Naive thymus-derived CD4-positive, alpha-beta T cell (primary cell): ENCODE measurements at places on chromosomes 5 and 9.

DNA sequence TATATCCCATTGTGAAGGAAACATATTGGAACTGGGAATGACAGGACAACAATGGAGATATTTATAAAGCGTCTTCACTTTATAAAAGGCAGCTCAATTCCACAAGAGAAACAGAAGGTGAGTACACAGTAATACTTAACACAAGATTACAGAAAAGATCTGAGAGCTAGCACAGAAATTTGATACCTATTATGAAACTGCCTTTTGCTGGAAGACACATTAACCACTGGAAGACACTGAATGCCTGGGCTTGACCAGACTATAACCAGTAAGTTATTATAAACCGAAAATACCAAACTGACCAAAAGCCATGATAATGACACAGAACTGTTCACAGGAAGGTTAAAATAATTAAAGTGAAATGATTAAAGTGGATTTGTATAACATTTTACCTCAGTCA is 195.4 kb downstream of the NR2F1-AS1 start:
- H3K4me1 ChIP-seq, result no peaks in the 10 kb centered on the region
- H3K36me3 ChIP-seq, result no peaks in the 10 kb centered on the region
- H3K4me3 ChIP-seq, result no peak overlapping the region
- DNase-seq, result no peak

- no peaks in the 10 kb centered on the region for H3K27me3 ChIP-seq
- peaks cover 58% of the 10 kb centered on the region for H3K4me1 ChIP-seq
- H3K36me3 ChIP-seq, result no peaks in the 10 kb centered on the region
- H3K27ac ChIP-seq, result no peak overlapping the region
- H3K4me3 ChIP-seq, result no peak overlapping the region
Observed at GRCh38 chr9:124214596-124215367, 43.0 kb upstream of the NEK6 start.

- no peak overlapping the region for H3K4me3 ChIP-seq
- no peak overlapping the region for H3K27ac ChIP-seq
- DNase-seq, result no peak
- H3K36me3 ChIP-seq, result peaks cover 16% of the 10 kb centered on the region
- H3K27me3 ChIP-seq, result no peaks in the 10 kb centered on the region
Observed at GRCh38 chr5:76663573-76663972, 40.4 kb upstream of the F2RL2 start.

- no peaks in the 10 kb centered on the region for H3K27me3 ChIP-seq
- no peak overlapping the region for H3K27ac ChIP-seq
- H3K4me3 ChIP-seq, result no peak overlapping the region
Observed at GRCh38 chr9:91276513-91276912, 85.2 kb downstream of the AUH start.

DNA sequence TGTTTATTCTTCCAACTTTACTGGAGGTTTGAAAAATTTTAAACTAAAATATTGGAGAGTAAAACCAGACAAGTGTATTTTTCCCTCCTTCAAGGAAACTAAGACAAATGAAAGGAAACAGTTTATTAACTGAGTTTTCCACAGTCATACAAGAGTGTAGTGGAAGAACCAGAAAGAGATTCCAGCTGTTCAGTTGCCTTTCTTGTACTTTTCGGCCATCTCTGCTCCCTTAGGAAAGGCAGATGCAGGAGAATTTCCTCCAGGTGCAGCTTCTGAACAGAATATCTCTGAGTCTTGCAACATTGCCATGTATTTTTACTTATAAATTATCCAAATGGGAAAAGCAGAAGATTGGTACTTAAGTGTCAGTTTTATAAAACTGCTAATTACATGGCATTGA is 217.1 kb downstream of the MAST4 start:
- no peak overlapping the region for H3K27ac ChIP-seq
- H3K4me1 ChIP-seq, result no peaks in the 10 kb centered on the region
- H3K4me3 ChIP-seq, result no peak overlapping the region

- no peaks in the 10 kb centered on the region for H3K27me3 ChIP-seq
- H3K4me3 ChIP-seq, result no peak overlapping the region
- H3K36me3 ChIP-seq, result no peaks in the 10 kb centered on the region
- H3K4me1 ChIP-seq, result peaks cover 4% of the 10 kb centered on the region
Observed at GRCh38 chr5:72296256-72296655, 23.8 kb downstream of the MRPS27 start.

DNA sequence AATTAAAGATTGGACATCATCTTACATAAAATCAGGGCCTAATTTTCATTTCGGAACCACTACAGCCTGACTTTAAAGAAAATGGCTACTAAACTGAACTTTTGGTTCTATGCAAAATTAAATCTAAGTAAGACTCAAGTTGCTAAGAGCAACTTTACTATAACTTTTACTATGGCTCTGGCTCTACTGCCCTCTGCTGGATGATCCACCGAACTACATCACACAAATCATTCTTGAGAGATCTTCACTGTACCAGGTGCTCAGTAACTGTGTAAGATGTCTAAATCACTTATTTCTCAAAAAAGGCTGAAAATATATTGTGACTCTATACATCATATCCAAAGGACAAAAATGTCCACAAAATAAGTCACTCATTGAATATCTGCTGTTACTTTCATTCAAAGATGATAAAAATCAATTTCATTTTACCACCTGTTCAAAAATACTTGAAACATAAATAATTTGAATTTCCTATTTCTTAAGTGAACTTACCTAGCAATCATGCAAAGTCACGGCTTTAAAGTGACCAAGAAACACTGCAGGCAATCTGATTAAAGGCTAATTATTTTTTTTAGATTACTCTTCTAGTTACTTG is 13.5 kb downstream of the MOCS2 start:
- DNase-seq, result peak; percentile 69
- H3K36me3 ChIP-seq, result peaks cover 7% of the 10 kb centered on the region
- H3K4me1 ChIP-seq, result no peaks in the 10 kb centered on the region
- no peaks in the 10 kb centered on the region for H3K27me3 ChIP-seq
- H3K27ac ChIP-seq, result no peak overlapping the region

GRCh38 chr9:82149501-82149946 is 161.0 kb downstream of the SPATA31D1 start:
- no peaks in the 10 kb centered on the region for H3K4me1 ChIP-seq
- H3K27me3 ChIP-seq, result no peaks in the 10 kb centered on the region
- no peak overlapping the region for H3K27ac ChIP-seq

DNA sequence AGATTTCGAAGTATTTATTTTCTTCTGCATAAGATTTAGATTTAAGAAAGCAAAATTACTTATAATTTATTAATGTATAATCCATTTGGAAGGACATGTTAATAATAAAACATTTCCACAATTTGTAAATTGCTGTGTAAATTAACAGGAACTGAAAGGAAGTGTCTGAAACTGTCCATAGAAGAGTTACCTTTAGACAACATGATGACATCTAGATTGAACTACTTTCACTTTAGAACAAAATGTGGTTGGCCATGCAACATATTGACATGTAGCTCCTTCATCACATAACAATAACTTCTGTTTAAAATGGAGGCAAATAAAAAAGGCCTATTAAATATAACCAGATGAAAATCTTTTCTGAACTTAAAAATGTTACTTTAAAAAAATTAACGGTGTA is 1849.5 kb upstream of the ACO1 start:
- H3K27me3 ChIP-seq, result no peaks in the 10 kb centered on the region
- no peak overlapping the region for H3K27ac ChIP-seq
- H3K4me3 ChIP-seq, result no peak overlapping the region

DNA sequence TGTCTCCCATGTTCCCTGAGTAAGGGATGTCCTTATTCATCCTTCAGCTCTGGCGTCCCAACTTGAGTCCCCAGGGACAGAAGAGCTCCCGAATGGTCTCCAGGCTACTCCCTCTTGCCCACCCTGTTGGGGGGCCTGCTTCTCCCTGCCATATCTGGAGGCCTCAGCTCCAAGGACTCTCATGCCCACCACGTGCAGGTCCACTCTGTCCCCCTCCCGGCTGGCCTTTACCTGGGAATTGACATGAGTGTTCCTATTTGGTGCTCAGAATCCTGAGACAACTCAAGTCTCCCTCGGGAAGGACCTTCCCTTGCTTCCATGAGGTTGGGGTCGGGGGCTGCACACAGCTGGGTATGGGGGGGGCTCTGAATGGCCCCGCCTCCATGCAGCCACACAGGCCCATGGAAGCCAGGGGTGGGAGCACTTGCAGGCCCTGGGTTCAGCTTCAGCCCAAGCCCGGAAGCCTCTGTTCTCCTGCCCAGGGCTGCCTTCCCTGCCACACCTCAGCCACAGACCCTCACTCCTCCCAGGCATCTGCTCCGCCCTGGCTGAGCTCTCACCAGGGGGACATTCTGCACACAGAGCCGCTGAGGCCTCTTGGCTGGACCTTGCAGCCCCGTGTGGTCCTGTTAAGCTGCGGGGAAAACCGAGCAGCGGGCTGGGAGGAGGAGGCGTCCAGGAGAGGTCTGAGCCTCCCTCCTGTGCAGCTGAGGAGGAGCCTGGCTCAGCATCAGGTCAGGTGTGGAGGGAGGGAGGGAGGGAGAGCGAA is 121.9 kb downstream of the PHF2 start:
- no peak overlapping the region for H3K27ac ChIP-seq
- H3K27me3 ChIP-seq, result no peaks in the 10 kb centered on the region
- no peak for DNase-seq
- H3K4me1 ChIP-seq, result no peaks in the 10 kb centered on the region

DNA sequence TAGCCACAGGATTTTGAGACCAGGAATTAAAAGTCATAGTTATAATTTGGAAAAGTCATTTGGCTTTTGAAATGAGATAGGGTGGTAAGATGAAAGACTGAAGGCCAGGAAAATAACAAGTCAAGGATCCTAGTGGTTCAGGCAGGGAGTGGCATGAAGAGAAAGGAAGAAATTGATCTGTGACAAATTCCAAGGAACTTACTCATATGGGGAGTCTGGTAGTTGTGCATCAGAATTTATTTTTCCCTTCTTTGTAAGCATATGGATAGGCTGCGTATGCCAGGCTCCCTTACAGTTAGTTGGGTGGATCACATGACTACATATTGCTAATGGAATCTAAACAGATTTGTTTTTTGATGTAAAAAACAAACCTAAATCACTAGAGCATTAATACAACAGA is 21.0 kb downstream of the ISL1 start:
- H3K27ac ChIP-seq, result no peak overlapping the region
- no peaks in the 10 kb centered on the region for H3K27me3 ChIP-seq
- H3K4me3 ChIP-seq, result no peak overlapping the region
- no peaks in the 10 kb centered on the region for H3K4me1 ChIP-seq

DNA sequence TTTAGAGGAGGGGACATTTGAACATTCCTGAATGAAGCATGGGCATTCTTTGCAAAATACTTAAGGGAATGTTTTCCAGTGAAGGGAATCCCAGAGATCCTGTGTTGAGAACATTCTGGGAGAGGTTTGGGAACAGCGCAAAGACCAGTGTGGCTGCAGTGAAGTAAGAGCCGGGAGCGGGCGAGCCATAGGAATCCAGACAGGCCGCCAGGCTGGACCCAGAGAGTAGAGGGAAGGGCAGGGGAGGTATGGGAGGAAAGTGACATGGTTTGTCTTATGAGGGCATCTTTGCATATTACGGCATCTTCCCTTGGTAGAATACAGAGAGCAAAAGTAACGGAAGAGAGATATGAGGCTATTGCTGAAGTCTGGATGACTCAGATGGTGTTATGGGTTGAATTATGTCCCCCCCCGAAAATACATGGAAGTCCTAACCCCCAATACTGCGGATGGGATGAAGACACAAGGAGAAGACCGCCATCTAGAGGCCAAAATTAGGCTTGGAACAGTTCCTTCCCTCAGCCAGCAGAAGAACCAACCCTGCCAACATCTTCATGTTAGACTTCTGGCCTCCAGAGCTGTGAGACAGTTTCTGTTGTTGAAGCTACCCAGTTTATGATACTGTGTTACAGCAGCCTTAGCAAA is 268.2 kb downstream of the MAST4 start:
- H3K27ac ChIP-seq, result no peak overlapping the region
- no peak for DNase-seq
- H3K4me1 ChIP-seq, result no peaks in the 10 kb centered on the region
- H3K4me3 ChIP-seq, result no peak overlapping the region
- no peaks in the 10 kb centered on the region for H3K27me3 ChIP-seq
- no peaks in the 10 kb centered on the region for H3K36me3 ChIP-seq

- DNase-seq, result no peak
- no peaks in the 10 kb centered on the region for H3K4me1 ChIP-seq
- H3K27me3 ChIP-seq, result no peaks in the 10 kb centered on the region
- H3K27ac ChIP-seq, result no peak overlapping the region
- H3K36me3 ChIP-seq, result no peaks in the 10 kb centered on the region
Observed at GRCh38 chr9:76321195-76321828, 72.9 kb downstream of the RFK start.

- peaks cover 33% of the 10 kb centered on the region for H3K4me1 ChIP-seq
- no peaks in the 10 kb centered on the region for H3K27me3 ChIP-seq
- H3K27ac ChIP-seq, result peak within 1 kb of the TSS; percentile 87
- H3K4me3 ChIP-seq, result peak within 1 kb of the TSS; percentile 84
- H3K36me3 ChIP-seq, result peaks cover 49% of the 10 kb centered on the region
Observed at GRCh38 chr9:35748858-35749514, at the start of the genes GBA2 and RGP1. TSS of gene GBA2 (minus strand) at chr9:35749228. CDS start at chr9:35748704, 524 bp downstream. TSS of gene RGP1 (plus strand) at chr9:35749287. CDS start at chr9:35749756, 469 bp downstream.

DNA sequence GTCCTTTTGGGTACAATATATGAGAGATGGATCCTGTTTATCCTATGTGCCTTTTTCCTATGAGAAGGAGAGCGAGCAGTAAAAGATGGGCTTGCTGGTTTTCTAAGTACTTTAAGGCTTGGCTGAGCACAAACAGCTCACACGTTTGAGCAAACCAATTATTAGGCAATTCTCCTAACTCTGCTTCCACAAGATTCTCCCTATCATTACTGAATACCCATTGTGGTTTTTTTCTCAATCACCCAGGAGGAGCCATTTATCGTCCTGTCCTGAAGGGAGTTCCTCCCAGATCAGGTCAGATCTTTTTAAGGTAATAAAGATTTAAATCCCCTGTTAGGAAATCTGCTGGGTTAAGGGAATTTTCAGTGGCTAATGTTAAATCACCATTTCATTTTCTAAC is 19.4 kb upstream of the C1QTNF3 start:
- peaks cover 8% of the 10 kb centered on the region for H3K36me3 ChIP-seq
- no peaks in the 10 kb centered on the region for H3K27me3 ChIP-seq
- no peaks in the 10 kb centered on the region for H3K4me1 ChIP-seq
- DNase-seq, result no peak

- H3K4me3 ChIP-seq, result no peak overlapping the region
- H3K36me3 ChIP-seq, result no peaks in the 10 kb centered on the region
- H3K27ac ChIP-seq, result no peak overlapping the region
- no peak for DNase-seq
Observed at GRCh38 chr9:77562019-77562748, 85.9 kb downstream of the GNA14 start.

GRCh38 chr9:36530224-36530623 is 42.5 kb upstream of the MELK start:
- H3K4me1 ChIP-seq, result no peaks in the 10 kb centered on the region
- no peak overlapping the region for H3K27ac ChIP-seq
- H3K27me3 ChIP-seq, result no peaks in the 10 kb centered on the region
- no peak overlapping the region for H3K4me3 ChIP-seq
- no peak for DNase-seq

- no peak overlapping the region for H3K4me3 ChIP-seq
- H3K27me3 ChIP-seq, result no peaks in the 10 kb centered on the region
- no peak overlapping the region for H3K27ac ChIP-seq
- DNase-seq, result no peak
- no peaks in the 10 kb centered on the region for H3K36me3 ChIP-seq
Observed at GRCh38 chr5:84573017-84573712, 188.5 kb upstream of the EDIL3 start.

DNA sequence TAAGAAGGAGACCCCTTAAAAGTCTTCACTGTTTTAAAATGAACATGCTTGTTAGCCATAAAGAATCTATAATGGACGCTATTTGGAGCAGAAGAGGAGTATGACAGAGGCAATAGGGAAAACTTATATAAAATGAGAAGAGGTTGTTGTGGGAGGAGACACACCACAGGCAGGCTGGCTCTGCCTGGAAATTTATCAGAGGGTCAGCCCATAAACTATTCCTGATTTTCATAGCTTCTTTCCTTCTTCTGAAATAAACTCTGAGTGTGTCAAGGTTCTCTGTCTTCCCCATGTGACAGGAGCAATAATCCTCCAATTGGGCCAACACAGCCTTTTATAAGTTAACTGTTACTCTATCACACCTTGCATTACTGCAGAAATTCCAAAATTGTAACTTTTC is 19.6 kb upstream of the RUSC2 start:
- no peak overlapping the region for H3K4me3 ChIP-seq
- no peaks in the 10 kb centered on the region for H3K4me1 ChIP-seq
- no peaks in the 10 kb centered on the region for H3K36me3 ChIP-seq
- no peak for DNase-seq
